Aorta (tissue), 5 donors: ENCODE measurements at places on chromosomes 12 and 14. TPM values are rescaled to one million over a fixed set of nuclear protein-coding genes. Genes with fewer than 3 reads are reported as not detected.

DNA sequence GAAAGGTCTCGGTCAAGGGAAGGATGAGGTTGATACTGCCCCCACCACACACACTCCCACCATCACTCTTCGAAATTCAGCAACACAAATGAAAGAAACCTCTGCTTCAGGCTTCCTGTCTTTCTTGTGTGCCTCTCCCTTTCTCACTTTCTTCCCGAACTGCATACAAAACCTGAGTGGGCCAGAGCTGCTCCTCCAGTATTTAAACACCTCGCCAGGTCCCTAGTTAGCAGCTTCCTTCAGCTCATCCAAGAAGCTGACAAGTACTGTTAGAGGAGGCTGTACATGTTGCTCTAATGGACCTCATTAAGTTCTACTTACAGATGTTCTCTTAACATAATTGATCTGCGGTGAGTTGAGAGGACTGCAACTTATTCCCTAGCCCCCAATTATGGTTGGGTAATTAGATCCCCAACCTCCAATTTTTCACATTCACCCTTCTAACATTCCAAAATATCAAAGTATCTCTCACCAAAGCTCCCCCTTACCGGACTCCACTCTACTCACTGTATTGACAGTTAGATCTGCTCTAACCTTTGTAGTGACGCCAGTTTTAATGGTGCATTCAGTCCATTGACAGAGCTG, 4.1 kb upstream of the LMO3 start:
- no peak for DNase-seq
- H3K27me3 ChIP-seq: no peaks in the 10 kb centered on the region
- peak overlapping the region; percentile 60 for H3K4me3 ChIP-seq
- H3K36me3 ChIP-seq: no peaks in the 10 kb centered on the region
- peaks cover 2% of the 10 kb centered on the region for H3K4me1 ChIP-seq

GRCh38 chr14:71705460-71705859, 226.8 kb upstream of the RGS6 start:
- H3K27ac ChIP-seq: no peak overlapping the region
- H3K36me3 ChIP-seq: no peaks in the 10 kb centered on the region
- DNase-seq: no peak
- peaks cover 3% of the 10 kb centered on the region for H3K4me1 ChIP-seq
- H3K4me3 ChIP-seq: no peak overlapping the region
- no peaks in the 10 kb centered on the region for H3K27me3 ChIP-seq

GRCh38 chr12:127445581-127446139, 821.3 kb upstream of the TMEM132C start:
- H3K36me3 ChIP-seq: no peaks in the 10 kb centered on the region
- H3K4me1 ChIP-seq: no peaks in the 10 kb centered on the region
- peak overlapping the region; percentile 62 for H3K27ac ChIP-seq

DNA sequence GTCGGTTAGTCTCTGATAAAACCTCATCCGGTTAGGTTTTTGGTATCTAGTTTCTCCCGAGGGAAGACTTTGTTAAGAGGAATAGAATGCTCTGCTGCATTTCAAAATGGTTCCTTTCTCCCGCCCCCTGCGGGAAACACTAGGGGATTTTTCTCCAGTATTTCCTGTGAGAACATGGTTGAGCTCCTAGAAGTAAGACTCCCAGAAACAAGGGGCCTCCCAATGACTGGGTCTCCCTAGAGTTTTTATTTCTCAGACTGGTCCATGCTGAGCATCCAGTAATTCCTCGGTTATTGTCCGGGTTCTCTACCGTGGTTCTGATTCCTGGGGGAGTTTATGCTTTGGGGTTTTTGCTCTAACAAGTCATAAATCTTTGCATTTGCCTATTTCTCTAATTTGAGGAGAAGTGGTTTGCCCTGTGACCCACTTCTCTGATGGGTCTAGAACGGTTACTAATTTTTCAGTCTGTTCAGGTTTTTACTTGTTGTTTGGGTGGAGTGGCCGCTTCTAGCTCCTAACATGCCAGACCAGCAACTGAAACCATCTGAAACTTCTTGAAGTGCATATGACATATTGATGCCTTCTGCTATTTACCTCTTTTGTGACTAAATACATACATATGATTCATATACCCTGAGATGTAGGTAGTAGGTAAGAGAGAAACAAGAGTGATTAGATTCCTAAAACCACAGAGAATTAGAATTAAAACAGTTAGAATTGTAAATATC, 25.1 kb downstream of the TESPA1 start:
- H3K4me3 ChIP-seq: no peak overlapping the region
- H3K36me3 ChIP-seq: no peaks in the 10 kb centered on the region
- no peak overlapping the region for H3K27ac ChIP-seq
- no peaks in the 10 kb centered on the region for H3K27me3 ChIP-seq
- no peak for DNase-seq

DNA sequence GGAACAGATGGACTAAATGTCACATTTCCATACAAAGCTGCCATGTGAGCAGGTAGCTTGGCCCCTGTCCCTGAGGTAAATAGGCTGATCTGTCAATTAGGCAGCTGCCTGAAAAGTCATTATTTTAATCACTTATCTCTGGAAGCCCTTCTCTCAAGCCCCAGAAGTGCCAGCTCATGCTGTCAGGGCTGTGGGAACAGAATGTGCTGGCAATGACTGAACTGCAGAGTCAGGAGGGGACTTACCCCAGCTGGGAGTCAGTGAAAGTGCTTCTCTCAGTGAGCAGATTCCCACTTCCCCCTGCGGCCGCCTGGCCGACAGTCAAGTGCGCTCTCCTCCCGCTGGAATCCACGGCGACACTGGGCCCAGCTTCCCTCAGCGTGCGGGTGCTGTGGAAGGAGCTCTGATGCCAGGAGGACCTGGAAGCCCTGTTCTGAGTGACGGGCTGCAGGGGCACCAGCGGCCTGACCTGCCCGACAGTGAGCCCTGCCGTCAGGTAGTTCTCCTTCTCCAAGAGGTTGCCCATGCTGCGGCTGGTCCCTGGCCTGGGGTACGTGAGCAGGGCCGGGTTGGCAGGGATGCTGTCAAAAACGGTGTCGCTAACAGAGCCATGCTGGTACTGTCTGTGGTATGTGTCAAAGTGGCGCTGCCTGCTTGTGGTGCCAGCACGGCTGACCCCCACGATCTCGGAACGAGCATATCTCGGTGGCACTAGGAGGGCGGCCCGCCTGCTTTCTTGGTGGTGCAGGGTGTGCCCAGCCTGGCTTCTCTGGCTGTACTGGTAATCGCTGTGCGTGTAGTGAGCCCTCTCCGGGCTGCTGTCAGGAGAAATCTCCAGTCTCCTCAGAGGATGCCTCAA, 18.7 kb downstream of the PKP2 start:
- no peak overlapping the region for H3K4me3 ChIP-seq
- no peaks in the 10 kb centered on the region for H3K4me1 ChIP-seq
- DNase-seq: no peak
- no peaks in the 10 kb centered on the region for H3K36me3 ChIP-seq
- no peak overlapping the region for H3K27ac ChIP-seq

DNA sequence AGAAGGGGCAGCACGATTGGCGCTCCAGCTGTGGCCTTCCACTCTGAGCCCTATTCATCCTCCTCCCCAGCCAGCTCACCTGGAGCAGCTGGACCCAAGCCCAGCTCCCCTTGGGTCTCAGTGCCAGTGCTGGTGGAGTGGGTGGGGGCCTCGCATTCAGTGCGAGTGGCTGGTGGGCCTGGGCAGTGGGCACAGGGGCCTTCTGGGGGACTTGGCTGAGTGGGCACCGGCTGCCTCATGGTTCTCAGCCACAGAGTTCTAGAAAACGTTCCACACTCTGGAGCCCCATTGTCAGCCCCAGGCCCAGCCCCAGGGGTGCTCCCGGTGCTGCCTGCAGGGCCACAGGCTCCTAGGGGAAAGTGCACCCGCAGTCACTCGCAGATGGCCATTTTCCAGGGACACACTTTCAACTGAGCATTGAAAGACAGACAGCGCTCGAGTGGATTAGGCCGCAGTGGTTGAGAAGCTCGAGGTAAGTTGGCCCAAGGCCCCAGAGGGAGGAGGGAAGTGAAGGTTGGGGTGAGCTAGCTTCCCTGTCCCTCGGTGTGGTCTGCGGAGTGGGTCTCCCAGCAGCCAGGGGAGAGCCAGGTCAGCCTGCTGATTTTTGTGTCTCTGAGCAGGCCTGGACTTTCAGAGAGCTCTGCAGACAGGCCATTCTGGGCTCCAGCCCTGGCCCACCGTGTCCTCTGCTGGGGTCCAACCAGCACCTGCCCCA, 3.8 kb downstream of the CLBA1 start:
- no peak overlapping the region for H3K27ac ChIP-seq
- no peaks in the 10 kb centered on the region for H3K4me1 ChIP-seq
- H3K36me3 ChIP-seq: no peaks in the 10 kb centered on the region
- no peaks in the 10 kb centered on the region for H3K27me3 ChIP-seq
- no peak overlapping the region for H3K4me3 ChIP-seq

DNA sequence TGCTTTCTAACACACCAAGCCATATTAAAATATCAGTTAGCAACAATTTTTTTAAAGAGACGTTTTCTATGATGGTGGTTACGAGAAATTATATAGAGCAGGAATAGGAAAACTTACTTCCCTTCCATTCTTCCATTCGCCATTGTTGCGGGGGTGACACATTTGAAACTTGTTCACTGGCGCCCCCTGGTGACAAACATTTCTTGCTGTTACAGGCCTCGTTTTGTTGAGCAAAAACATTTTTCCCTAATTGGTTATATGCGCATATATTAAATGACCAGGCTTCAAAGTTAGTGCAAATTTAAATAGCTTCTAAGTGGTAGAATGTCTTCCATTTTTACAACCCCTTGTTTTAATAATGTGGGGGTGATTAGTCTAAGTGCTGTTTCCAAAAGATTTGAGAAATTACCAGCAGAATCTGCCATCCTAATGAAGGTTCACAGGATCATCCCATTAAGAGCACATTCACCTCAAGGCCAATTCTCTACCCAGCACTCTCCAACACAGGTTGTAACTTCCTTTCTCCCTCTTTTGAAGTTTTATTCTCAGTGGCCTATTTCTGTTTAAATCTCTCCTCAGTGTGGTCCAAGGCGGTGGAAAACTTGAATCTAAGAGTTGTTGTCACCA, 1124.7 kb downstream of the FLRT2 start:
- H3K27ac ChIP-seq: no peak overlapping the region
- no peaks in the 10 kb centered on the region for H3K36me3 ChIP-seq
- H3K27me3 ChIP-seq: no peaks in the 10 kb centered on the region
- H3K4me1 ChIP-seq: no peaks in the 10 kb centered on the region

GRCh38 chr12:41407232-41407799, 219.2 kb downstream of the PDZRN4 start:
- H3K27me3 ChIP-seq: no peaks in the 10 kb centered on the region
- H3K4me1 ChIP-seq: no peaks in the 10 kb centered on the region
- no peak overlapping the region for H3K27ac ChIP-seq
- H3K36me3 ChIP-seq: no peaks in the 10 kb centered on the region
- H3K4me3 ChIP-seq: no peak overlapping the region
- no peak for DNase-seq

GRCh38 chr12:18461758-18462157, 200.4 kb downstream of the PIK3C2G start:
- H3K36me3 ChIP-seq: no peaks in the 10 kb centered on the region
- no peak overlapping the region for H3K4me3 ChIP-seq
- no peaks in the 10 kb centered on the region for H3K4me1 ChIP-seq

DNA sequence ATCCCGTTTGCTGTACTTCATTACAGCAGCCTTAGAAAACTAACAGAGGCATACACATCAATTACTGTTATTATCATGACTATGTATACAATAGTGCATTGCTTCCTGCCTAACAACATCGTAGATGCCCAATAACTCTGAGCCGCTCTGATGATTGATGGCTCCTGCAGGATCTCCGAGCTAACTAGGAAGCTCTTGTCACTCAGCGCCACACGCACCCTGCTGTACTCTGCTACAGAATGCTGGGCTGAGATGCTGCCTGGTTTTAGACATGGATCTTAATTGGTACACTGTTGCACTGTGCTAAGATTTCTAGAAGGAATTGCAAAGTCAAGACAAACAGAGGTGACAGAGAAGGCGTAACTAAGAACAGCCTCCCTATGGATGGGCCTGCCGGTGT, 169.3 kb downstream of the SLC15A4 start:
- no peak for DNase-seq
- H3K4me3 ChIP-seq: no peak overlapping the region
- H3K27ac ChIP-seq: no peak overlapping the region
- H3K36me3 ChIP-seq: no peaks in the 10 kb centered on the region
- no peaks in the 10 kb centered on the region for H3K4me1 ChIP-seq
- no peaks in the 10 kb centered on the region for H3K27me3 ChIP-seq

- no peaks in the 10 kb centered on the region for H3K4me1 ChIP-seq
- no peak overlapping the region for H3K4me3 ChIP-seq
- H3K36me3 ChIP-seq: no peaks in the 10 kb centered on the region
- H3K27ac ChIP-seq: no peak overlapping the region
- no peaks in the 10 kb centered on the region for H3K27me3 ChIP-seq
Measured at GRCh38 chr12:127579446-127579845, 687.5 kb upstream of the TMEM132C start.

GRCh38 chr12:88782351-88782750, 202.1 kb upstream of the KITLG start:
- H3K27ac ChIP-seq: no peak overlapping the region
- H3K36me3 ChIP-seq: no peaks in the 10 kb centered on the region
- no peak overlapping the region for H3K4me3 ChIP-seq
- DNase-seq: no peak

COX14 gene
- 52.7 TPM for total RNA-seq

TTC7B gene
- 52.0 TPM for total RNA-seq

DPPA3 gene
- total RNA-seq: not detected

RTN1 gene
- 17.8 TPM for total RNA-seq

NR4A1 gene
- 677 TPM for total RNA-seq

EGLN3 gene
- 23.9 TPM for total RNA-seq

ANP32D gene
- total RNA-seq: not detected

SIX6 gene
- total RNA-seq: not detected
